ENCODE measurements at places on chromosomes 2 and 18. TPM values are rescaled to one million over a fixed set of nuclear protein-coding genes. Genes with fewer than 3 reads are reported as not detected.

SCYGR4 gene
- total RNA-seq, result not detected

SFT2D3 gene
- total RNA-seq, result 13.1 TPM

PLEKHH2 gene
- total RNA-seq, result 1.8 TPM

CTIF gene
- total RNA-seq, result 102 TPM

PSMA8 gene
- not detected for total RNA-seq

KCTD1 gene
- 62.7 TPM for total RNA-seq

TRIM43 gene
- total RNA-seq, result 0.33 TPM

ACVR2A gene
- total RNA-seq, result 41.2 TPM

LBX2 gene
- total RNA-seq, result 1.8 TPM

NOSTRIN gene
- 5.5 TPM for total RNA-seq

LINC00305 gene
- total RNA-seq, result not detected

IL18RAP gene
- total RNA-seq, result 0.11 TPM

ING5 gene
- total RNA-seq, result 41.2 TPM

ELP2 gene
- total RNA-seq, result 81.3 TPM

DCC gene
- total RNA-seq, result under 0.01 TPM

KATNAL2 gene
- total RNA-seq, result 2.3 TPM

SMYD5 gene
- 17.7 TPM for total RNA-seq

NEU4 gene
- total RNA-seq, result not detected

SLC16A14 gene
- total RNA-seq, result 0.11 TPM

GRB14 gene
- 2.8 TPM for total RNA-seq

PXDN gene
- total RNA-seq, result 335 TPM

PJVK gene
- total RNA-seq, result 5.1 TPM

DSG2 gene
- total RNA-seq, result 203 TPM

SERPINB3 gene
- not detected for total RNA-seq

C1GALT1C1L gene
- total RNA-seq, result 1.3 TPM

KANSL1L gene
- 28.3 TPM for total RNA-seq

CYS1 gene
- total RNA-seq, result not detected

NEB gene
- total RNA-seq, result 2.7 TPM

UGT1A10 gene
- total RNA-seq, result not detected

METTL5 gene
- 21.6 TPM for total RNA-seq

HRH4 gene
- total RNA-seq, result not detected

CRYBA2 gene
- not detected for total RNA-seq

TEKT4 gene
- total RNA-seq, result not detected

CASP8 gene
- 15.8 TPM for total RNA-seq

CNNM4 gene
- total RNA-seq, result 7.0 TPM

CYP27A1 gene
- total RNA-seq, result 1.1 TPM

PRKCE gene
- total RNA-seq, result 8.6 TPM

SOWAHC gene
- 44.6 TPM for total RNA-seq

CMPK2 gene
- total RNA-seq, result 0.22 TPM

OTX1 gene
- total RNA-seq, result not detected

GPR55 gene
- not detected for total RNA-seq

QPCT gene
- total RNA-seq, result 60.9 TPM

EDAR gene
- total RNA-seq, result not detected

CHRNA1 gene
- not detected for total RNA-seq
